ENCODE measurements at places on chromosomes 6 and 20.

DNA sequence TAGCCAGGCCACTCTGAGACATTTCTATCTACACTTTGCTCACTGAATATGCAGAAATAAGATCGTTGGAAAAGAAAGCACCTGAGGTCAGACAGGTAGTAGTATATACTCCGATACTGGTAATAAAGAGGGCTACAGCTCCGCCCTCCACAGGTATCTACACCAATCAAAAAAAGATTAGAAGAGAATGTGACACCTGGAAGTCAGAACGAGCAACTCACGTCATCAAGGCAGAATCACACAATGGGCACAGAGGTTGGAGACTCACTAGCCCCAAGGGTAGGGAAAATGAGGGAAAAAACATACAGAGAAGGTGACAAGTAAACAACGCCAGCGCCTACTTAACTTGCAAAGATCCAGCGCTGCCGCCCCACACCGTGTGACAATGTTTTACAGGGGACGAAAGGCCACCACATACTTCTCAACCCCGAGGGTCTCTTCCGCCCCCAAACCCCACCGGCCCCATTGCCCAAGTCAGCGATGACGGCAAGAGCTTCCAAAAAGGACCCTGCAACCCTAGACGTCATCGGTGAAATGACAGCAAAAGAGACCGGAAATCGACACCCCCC lies 653 bp downstream of the LMBRD1 start:
- DNase-seq = no peak

DNA sequence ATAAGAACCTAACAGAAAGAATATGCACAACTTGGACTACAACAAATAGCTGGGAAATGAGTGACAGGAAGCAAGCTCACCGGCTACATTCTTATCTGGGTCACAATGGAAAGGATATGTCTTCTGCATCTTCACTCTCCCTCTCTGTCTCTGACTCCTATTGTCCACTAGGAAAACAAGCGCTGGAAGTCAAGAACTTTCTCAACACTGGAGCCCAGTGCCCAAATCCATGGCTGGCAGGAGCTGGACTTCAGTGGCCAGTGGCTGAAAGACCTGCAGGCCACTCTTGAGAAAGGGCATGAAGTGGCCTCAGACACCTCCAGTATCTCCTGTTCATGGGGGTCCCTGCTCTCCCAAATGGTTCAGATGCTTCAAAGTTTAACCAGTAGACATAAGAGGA lies 62.0 kb downstream of the FAM50B start:
- DNase-seq = no peak

DNA sequence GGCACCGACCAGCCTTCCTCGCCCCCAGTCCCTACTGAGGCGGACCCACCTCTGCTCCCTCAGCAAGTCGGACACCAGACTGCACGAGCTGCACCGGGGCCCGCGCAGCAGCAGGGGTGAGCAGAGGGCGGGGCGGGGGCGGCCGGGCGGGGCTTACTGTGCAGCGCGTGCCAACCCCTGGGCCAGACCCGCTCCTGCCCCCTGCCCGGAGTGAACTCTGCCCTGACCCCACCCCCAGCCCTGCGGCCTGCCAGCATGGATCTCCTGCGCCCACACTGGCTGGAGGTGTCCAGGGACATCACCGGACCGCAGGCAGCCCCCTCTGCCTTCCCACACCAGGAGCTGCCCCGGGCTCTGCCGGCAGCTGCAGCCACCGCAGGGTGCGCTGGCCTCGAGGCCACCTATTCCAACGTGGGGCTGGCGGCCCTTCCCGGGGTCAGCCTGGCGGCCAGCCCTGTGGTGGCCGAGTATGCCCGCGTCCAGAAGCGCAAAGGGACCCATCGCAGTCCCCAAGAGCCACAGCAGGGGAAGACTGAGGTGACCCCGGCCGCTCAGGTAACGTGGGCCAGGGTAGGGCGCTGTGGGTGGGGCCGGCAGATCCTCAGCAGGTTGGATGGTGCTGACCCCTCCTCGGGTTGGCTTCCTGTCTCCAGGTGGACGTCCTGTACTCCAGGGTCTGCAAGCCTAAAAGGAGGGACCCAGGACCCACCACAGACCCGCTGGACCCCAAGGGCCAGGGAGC lies 1.5 kb upstream of the SLC2A4RG start:
- peak; percentile 47 for DNase-seq

- no peak for DNase-seq
These were observed 724.5 kb upstream of the FLRT3 start for GRCh38 chr20:15061955-15062354.

DNA sequence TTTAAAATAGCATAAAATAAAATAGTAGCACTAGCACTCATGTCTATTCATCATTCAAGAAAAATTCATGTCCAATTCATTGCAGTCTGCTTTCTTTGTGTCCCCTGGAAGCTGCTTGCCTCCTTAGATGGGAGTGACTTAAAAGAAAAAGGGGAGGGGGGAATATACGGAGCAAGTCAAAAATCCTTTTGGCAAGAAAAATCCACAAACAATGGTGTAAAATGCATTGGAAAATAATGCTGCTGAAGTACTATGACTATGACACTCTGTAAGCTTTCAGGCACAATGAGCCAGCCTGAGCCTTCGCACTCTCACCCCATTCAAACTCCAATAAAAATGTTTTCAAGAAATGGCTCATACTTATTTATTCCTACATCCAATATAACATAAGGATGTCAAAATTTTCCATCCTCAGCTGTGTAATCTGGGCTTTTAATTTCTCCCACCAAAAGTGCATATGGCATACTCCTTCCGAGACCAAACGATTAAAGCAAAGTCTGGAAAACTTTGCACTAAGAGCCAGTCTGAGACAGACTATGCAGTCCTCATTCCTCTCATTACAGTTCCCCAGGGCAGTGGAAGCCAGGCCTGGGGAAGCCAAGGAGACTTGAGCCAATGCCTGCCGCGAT lies 790 bp downstream of the NEDD9 start:
- peak; percentile 36 for DNase-seq

DNA sequence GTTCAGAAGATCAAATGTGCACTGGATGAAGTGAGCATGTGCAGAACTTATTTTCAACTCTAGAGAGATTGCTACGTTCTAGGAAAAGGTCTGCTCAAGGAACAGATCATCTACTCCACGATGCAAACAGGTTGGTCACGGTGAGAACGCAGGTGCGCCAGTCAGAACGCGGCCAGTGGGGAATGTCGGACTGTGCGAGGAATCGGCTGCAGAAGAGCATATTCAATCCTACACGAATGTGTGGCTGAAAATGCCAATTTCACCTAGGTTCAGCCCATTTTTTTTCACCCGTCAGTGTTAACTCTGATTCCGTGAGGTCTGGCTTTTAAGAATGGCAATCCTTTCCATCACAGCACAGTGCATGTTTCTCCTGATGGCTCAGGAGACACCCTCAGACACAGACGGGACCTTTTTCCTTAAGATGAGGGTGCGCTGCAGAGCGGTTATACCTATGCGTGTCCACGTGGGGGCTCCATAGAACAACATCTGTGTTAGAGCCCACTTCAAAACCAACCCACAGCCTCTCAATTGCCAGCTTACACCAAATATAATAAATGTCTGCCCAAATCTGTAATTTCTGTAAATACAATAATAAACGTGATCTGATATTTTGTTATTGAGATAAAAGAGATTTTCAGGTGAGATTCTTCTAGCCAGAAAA lies 250.4 kb downstream of the FOXA2 start:
- DNase-seq = peak; percentile 75

- DNase-seq = no peak
These were observed 517.5 kb downstream of the CDKAL1 start for GRCh38 chr6:21051777-21052176.

DNA sequence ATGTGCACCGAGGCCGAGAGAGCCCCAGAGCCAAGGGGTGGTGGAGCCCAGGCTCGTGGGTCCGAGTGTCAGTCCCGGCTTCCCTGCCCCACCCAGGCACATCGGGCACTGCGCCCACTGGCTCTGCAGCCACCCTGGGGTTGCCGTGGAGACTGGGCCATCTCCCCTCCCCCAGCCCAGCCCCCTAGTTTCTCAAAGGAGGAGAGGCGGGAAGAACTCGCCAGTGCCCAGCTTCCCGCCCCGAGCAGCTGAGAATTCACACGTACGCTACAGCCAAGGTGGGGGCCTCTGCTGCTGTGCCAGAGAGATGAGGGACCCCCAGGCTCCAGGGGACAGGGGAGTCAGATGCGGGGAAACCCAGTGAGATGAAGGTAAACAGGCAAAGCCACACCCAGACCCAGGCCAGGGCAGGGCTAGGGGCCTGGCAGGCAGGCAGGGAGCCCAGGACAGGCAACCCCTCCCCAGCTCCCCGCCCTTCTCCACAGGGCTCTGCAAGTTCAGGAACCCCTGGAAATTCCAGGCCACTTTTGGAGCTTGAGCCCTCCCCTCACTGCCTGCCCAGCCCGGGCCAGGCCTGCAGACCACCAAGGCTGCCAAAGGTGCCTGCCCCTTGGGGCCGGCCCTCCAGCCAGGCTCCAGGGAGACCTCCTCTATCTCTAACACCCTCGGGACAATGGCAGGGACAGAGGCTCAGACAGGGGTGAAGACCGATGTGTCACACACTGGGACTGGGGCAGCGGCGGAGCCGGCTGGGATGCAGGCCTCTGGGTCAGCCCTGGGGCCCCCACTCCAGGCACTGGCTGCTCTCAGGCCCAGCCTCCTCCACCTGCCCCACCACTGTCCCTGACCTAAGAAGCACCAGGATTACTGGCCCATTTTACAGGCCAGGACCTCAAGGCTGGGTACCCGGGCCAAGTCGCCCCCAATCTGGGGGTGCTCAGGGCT lies 6.0 kb downstream of the LAMA5 start:
- DNase-seq = peak; percentile 40

DNA sequence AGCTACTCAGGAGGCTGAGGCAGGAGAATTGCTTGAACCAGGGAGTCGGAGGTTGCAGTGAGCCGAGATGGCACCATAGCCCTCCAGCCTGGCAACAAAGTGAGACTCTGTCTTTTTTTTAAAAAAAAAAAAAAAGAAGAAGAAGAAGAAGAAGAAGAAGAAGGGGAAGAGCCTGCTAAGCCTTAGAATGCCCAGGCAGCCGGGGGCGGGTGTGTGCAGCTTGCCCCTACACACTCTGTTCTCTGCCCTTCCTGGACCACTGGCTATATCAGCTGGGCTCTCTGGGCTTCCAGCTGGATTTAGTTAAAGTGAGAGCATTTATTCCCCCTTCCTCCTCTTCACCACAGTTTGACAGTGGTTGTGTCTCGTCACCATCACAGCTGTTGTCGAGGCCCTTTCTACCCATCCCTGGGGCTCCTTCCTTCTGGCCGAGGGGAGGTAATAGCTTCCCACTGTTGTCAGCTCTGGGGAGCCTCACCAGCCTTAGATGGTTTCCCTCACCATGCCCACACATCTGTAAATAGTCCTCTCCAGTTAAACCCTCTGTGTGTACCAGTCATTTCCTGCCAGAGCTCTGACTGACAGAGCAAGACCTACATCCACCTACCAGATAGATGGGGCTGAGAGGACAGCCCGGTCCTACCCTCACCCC lies 77.6 kb downstream of the TRERF1 start:
- DNase-seq = no peak

- DNase-seq = peak; percentile 25
These were observed 5.0 kb upstream of the GDF5 start for GRCh38 chr20:35443003-35443402.

DNA sequence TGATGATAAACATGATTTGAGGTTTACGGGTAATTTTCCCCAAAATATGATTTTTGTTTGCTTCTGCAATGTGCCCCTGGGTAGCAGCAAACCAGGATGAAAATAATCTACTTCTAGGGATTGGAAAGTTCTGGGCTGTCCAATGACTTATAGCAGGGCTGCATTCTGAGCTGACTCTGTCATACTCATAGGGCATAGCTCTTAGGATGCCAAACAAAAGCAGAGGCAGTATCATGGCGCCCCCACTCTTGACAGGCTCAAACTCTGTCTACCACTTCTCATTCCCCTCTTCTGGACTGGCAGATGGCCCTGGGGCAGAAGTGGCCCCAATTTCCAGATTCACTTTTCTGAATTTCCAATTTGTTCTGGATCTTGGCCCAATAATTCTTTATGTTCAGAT lies 10.3 kb downstream of the SERPINB1 start:
- no peak for DNase-seq

DNA sequence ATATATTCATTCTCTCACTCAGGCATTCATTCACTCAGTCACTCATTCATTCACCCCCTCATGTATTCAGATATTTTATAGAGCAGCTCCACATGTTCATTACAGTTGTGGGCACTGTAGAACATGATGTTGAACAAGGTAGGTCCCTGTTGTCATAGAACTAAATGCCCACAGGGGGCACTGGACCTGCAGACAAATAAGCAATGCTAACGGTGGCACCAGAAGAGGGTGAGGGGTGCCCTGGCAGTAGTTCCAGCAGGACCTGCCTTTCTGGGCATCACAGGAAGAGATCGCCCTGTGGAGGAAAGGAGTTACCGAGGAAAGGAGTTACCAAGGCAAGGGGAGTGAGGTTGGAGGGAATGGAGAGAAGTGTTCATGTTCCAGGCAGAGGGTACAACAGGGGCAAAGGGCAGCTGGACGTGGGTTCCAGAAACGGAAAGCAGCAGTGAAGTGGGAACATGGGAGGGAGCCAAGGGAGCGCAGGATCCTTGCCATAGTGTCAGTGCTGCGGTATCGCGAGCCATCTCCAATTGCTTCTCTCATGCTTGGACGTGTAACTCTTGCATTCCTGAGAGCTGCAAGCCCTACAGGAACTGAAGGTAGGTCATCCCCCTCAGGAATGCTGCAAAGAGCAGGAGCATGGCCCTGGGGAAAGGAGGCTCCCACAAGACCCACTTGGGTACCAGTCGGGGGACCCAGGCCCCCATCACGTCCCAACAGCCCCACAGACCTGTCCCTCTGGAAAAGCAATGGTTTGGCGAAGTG lies 128.2 kb downstream of the EDN3 start:
- no peak for DNase-seq

GRCh38 chr20:43537921-43538877 lies 20.6 kb upstream of the SGK2 start:
- peak; percentile 67 for DNase-seq

DNA sequence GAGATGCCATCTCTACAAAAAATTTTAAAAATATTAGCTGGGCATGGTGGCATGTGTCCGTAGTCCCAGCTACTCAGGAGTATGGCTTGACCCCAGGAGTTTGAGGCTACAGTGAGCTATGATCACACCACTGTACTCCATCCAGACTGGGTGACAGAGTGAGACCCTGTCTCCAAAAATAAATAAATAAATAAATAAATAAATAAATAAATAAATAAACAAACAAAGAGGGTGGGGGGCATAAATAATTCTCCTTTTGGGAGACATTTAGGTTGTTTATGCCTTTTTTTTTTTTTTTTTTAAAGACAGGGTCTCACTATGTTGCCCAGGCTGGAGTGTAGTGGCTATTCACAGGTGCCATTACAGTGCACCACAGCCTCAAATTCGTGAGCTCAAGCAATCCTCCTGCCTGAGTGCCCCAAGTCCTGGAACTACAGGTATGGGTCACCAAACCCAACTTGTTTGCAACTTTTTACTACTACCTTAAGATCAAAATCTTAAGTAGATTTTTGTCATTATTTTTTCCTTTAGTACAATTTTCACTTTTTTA lies 29.5 kb downstream of the FASTKD5 start:
- DNase-seq = no peak

Data from retina (tissue), 1 donor.